ENCODE measurements at places on chromosomes 5 and 9.

DNA sequence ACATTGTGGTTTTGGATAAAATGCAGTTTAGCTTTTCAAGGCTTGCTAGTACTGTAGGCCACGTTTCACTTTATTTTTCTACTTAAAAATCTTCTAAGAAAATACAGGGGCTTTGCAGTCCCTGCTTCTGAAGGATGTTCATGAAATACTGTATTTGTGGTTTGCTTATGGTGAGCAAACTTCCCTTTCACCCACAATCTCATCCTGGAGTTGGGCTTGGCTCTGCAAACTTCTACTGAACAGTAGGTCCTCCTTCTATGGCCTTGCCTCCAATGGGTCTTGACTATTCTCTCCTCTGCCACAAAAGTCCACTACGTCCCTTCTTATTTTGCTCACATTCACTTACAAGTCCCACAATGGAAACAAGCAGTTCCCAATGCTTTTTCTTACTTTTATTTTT is 502.7 kb upstream of the KLF4 start:
- no peak for DNase-seq

- peak; percentile 74 for DNase-seq
Measured at GRCh38 chr5:82356808-82357671, 78.9 kb upstream of the RPS23 start.

DNA sequence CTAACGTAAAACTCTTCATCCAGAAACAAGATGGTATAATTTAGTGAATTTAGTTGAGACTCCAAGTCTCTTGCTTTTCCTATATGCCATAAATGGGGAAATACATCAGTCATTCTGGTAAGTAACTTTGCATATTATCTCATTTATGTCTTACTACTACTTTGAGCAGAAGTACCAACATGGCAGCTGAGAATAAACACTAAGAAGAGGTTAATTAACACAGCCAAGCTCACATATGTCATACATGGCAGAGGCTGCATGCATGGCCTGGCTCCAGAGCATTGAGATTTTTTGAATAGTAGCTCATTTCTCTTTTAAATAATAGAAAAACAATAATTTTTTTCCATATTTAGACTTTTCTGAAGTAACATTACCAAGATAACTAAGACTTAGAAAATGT is 54.3 kb downstream of the CERT1 start:
- DNase-seq, result no peak

DNA sequence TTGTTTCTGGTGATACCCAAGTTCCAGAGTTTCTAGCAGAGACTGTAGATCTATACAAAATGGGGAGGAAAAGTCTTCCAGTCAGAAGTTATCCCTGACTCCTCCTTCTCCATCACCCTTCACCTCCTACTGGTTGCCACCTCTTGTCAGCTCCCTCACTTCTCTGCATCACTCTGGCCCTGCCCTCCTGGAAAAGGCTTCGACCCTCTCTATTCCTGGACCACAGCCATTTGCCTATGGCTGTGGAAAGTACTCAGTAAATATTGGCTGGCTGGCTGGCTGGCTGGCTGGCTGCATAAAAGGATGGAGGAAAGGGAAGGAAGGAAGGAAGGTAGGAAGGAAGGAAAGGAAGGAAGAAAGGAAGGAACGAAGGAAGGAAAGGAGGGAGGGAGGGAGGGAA is 32.7 kb upstream of the ABCA1 start:
- no peak for DNase-seq

DNA sequence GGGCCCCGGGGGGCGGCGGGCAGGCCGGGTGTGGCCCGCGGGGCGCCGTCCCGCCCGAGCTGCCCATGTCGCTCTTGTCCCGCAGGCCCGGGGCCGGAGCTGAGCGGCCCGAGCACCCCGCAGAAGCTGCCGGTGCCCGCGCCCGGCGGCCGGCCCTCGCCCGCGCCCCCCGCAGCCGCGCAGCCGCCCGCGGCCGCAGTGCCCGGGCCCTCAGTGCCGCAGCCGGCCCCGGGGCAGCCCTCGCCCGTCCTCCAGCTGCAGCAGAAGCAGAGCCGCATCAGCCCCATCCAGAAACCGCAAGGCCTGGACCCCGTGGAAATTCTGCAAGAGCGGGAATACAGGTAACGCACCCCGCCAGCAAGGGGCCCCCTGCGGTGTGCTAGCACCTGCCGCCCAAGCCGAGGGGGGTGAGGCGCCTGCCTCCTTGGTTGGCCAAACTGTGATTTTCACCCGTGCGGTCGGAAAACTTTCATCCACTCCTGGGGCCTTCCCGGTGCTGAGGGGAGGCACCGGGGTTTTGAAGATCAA is 32.1 kb downstream of the SMARCA2 start:
- no peak for DNase-seq

- peak; percentile 62 for DNase-seq
Measured at GRCh38 chr9:127214421-127215267, 49.9 kb upstream of the GARNL3 start.

GRCh38 chr5:119902593-119902992 is 273.2 kb downstream of the FAM170A start:
- DNase-seq, result no peak

DNA sequence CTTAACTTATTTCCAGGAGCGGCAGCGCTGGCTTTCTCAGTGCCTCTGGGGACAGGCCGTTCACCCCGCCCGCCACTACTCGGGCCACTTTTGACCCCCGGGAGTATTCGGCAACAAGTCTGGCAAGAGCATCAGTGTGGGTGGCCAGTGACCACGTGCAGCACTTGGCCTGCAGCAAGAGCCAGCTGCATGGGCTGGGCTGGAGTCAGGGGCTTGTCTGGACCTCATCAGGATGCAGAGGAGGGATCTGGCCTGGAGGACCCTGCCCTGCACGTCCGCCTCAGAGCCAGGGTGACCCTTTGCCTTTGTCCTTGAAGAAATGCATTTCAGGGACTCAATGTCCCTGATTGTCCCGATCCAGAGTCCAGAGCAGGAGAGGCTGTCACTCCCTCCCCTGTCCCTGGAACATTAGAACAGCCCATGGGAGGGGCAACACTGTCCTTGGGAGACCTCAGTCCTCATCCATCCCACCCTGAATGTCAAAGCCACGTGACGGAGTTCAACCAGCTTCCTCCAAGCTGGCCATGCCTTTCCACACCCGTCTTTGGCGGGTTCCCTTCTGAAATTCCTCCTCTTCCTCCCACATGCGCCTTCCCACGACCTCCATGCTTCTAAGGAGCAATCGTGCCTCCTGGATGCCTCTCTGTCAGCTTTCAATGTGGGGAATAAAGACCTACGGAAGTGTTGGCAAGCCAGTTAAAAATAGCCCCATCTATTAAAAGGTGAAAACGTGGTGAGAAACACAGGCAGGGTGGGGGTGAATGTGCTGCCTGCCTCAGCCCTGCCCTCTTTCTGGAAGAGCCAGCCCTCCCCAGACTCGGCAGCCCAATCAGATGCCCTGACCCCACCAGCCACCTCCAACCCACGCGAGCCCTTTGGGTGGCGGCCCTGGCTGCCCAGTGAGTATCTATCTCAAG is 99.0 kb downstream of the OLFM1 start:
- DNase-seq, result no peak
